ENCODE measurements at places on chromosomes 16 and 17. TPM values are rescaled to one million over a fixed set of nuclear protein-coding genes. Genes with fewer than 3 reads are reported as not detected.

GLOD4 gene
- 121 TPM for total RNA-seq

HBA1 gene
- not detected for total RNA-seq

RRN3 gene
- total RNA-seq, result 40.3 TPM

FAM222B gene
- 37.7 TPM for total RNA-seq

CCDC200 gene
- not detected for total RNA-seq

KRTAP4-9 gene
- total RNA-seq, result not detected

ZNF624 gene
- 8.7 TPM for total RNA-seq

SAMD14 gene
- total RNA-seq, result 14.7 TPM

C16orf54 gene
- not detected for total RNA-seq

NPIPB2 gene
- 4.9 TPM for total RNA-seq

GRCh38 chr17:7466639-7467341, 12.6 kb downstream of the ZBTB4 start:
- no peak for DNase-seq

- no peak for DNase-seq
Measured at GRCh38 chr17:2800367-2800766, 4.1 kb downstream of the RAP1GAP2 start.

GRCh38 chr17:65243838-65244625, 106.9 kb downstream of the RGS9 start:
- no peak for DNase-seq

DNA sequence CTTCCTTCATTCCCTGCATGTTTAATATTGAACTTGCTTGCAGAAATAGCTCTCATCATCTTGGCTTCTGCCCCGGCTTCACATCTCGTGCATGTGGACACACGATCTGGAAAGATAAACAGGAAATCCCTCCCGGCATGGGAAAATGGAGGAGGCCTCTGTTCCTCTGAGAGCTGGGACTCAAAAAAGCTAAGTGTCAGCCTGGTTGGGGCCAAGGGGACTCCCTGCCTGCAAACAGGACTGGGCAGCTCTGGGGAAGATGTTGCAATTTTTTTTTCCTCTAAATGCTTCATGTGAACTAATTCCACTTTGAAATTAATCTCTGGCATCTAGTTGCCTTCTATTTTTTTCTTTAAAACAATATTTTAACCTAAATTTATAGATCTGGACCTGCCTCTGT, 24.8 kb downstream of the ITPRIPL2 start:
- DNase-seq, result no peak

GRCh38 chr17:11495613-11496012, 102.7 kb upstream of the DNAH9 start:
- no peak for DNase-seq

DNA sequence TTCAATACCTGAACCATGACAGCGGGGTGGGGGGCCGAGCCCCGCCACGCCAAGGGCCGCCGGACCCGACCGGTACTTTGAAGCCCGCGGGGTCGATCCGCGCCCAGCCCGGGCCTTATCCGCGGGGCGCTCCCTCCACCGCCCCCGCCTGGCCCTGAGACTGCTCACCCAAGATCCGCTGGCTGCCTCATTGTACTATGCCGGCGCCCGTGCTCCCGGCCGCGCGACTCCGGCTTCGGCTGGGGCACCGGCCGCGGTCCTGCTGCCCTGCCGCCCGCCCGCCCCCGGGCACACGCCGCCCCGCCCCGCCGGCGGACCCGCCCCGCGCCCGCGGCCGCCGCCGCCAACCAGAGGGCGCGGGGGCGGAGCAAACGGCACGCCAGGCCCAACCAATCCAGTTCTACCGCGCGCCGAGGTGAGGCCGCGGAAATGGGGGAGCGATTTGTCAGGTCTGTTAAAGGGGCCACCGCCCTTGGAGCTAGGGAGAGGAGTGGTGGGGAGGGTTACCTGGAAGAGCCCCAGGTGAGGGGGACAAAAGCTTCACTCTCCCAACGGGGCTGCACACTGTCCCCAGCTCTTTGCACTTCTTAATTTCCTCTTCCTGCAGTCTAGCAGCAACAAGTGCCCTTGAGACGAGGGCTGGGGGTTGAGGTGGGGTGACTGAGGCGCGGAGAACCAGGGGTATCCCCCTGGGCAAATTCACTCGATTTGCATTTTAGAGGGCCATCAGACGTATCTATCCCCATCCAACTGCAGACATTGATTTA, at the start of gene TEX2:
TEX2 (minus strand) TSS at position 261 of the 767 bp plus-strand sequence. CDS start 49,043 bp downstream, outside the sequence.
- DNase-seq, result peak; percentile 49

- DNase-seq, result no peak
Measured at GRCh38 chr17:40608061-40608581, 39.5 kb downstream of the SMARCE1 start.

DNA sequence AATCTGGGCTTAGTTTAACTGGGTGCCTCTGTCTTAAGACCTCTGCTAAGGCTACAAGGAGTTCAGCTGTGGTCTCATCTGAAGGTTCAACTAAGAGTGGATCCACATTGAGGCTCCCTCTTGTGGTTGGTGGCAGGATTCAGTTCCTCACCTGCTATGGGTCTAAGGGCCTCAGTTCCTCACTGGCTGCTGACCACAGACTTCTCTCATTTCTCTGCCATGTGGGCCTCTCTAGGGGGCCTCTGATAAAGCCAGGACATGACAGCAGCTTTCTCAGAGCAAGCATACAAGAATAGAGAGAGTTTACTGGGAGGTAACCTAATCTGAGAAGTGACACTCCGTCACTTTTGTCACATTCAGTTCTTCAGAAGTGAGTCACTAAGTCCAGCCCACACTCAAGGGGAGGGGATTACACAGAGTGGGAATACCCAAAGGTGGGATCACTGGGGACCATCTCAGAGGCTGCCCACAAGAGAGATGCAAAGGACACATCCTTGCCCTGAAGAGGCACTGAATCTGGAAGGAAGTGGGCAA, 19.2 kb upstream of the ABAT start:
- no peak for DNase-seq

- DNase-seq, result no peak
Measured at GRCh38 chr17:79845601-79845949, 6.3 kb upstream of the CBX4 start.

GRCh38 chr17:6498901-6499540, 54.8 kb downstream of the PIMREG start:
- no peak for DNase-seq

GRCh38 chr16:49338611-49339265, 34.9 kb upstream of the C16orf78 start:
- no peak for DNase-seq

DNA sequence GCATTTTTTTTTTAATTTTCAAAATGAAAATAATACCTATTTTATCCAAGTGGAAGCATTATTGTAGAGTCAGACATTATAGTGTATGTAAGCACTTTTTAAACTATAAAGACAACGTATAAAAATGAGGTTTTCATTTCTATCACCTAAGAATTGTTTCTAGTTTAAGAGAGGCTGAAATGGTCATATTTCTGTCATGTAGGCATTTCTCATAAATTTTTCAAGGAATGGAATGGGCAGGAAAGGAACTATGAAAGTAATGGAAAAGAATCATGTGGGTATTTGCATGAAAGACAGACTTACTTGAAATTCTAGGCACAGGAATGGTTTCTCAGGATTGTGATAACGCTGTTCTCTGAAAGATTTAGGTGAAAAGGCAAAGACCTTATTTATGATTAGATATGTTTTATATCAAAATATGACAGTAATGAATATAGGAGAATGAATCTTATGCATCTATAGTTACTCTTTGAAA, 67.4 kb downstream of the PPM1E start:
- no peak for DNase-seq

DNA sequence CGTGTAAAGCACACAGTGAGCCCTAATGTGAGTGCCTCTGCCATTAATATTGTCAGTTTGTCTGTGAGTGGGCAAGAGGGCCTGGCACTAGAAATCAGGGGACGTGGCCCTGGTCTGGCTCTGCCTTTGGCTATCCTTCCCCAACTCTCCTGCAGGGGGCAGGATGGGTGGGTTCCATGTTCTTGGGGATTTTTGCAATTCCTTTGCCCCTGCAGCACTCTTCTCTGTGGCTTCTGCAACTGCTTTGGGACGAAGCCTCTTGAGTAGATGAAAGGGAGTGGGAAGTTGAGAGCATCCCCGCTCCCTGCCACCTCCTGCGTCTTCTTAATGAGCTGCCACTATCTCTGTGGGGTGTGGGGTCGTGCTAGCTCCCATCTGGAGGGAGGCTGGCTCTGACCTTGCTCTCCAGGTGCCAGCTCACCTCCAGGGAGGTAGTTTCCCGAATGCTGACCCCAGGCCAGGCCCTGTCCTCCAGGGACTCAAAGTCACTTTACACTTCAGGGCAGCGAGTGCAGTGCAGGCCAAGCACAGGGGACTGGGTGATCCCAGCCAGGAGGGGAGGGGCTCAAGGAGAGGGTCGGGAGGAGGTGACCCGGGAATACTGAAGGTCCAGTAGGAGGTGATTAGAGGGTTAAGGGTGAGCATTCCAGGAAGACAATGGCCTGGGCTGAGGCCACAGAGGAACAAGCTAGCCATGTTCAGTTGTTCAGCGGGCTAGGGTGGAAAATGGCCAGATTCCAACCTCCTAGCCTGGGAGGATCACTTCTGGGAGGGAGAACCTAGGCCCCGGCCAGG, 121.0 kb upstream of the NLRP1 start:
- DNase-seq, result no peak

GRCh38 chr17:48985436-48986245, 11.5 kb upstream of the IGF2BP1 start:
- DNase-seq, result no peak

- no peak for DNase-seq
Measured at GRCh38 chr17:37720989-37721388, 23.9 kb downstream of the HNF1B start.

GRCh38 chr17:27158382-27158781, 135.5 kb upstream of the WSB1 start:
- DNase-seq, result no peak

GRCh38 chr16:28610595-28611191, 849 bp upstream of the SULT1A1 start:
- no peak for DNase-seq

DNA sequence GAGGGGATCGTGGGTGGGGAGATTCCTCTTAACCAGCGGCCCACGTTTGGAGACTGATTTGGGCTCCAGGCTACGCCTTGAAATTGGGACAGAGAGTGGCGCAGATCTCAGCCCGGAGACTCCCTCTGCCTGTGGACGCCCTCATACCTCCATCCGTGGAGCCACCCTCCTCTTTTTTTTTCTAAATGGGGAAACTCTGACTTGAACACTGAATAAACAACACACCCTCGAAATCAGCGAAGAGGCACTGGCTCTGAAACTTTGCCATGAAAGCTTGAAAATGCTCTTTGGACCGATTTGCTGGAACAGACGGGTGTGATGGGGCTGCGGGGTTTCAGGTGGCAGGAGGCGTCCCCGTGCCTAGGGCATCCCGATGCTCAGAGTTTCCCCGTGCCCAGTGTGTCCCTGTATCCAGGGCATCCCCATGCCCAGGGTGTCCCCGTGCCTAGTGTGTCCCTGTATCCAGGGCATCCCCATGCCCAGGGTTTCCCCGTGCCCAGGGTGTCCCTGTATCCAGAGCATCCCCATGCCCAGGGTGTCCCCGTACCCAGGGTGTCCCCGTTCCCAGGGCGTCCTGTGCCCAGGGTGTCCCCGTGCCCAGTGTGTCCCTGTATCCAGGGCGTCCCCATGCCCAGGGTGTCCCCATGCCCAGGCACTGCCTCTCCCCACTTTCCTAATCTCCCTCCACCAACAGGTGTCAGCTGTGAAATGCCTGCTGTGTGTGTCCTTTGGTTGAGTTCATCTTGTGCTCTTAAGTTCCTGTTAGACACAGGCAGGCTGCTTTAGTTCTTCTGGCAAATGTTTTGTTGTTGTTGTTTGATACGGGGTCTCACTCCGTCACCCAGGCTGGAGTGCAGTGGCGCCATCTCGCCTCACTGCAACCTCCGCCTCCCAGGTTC, 187.0 kb downstream of the SEC14L1 start:
- DNase-seq, result no peak

- no peak for DNase-seq
Measured at GRCh38 chr16:14362774-14363371, 267.2 kb downstream of the PARN start.

- no peak for DNase-seq
Measured at GRCh38 chr17:83010206-83011200, 68.9 kb upstream of the METRNL start.

- DNase-seq, result no peak
Measured at GRCh38 chr17:55420776-55421178, 858 bp downstream of the MMD start.

DNA sequence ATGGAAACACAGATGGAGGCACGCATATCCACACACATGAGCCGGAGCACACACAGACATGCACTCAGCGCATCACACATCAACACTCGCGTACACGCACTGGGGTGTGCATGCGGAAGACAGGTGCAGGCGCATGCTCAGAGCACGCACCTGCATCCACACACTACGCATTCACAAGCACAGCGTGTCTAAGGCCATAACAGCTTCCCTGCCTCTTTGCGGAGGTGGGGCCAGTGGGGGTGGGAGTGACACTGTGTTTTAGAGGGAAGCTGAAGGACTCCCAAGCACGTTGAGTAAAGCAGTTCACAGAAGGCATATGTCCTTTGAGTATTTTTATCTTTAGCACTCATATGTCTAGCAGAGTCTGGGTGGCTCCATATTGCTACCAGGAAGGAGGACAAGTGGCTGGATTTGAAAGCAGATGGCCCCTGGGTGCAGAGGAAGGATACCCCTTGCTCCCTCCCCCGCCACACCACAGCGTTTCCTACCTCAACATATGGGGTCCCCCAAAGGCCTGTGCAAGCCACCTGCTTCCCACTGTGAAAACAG, 68.6 kb upstream of the TOB1 start:
- no peak for DNase-seq

DNA sequence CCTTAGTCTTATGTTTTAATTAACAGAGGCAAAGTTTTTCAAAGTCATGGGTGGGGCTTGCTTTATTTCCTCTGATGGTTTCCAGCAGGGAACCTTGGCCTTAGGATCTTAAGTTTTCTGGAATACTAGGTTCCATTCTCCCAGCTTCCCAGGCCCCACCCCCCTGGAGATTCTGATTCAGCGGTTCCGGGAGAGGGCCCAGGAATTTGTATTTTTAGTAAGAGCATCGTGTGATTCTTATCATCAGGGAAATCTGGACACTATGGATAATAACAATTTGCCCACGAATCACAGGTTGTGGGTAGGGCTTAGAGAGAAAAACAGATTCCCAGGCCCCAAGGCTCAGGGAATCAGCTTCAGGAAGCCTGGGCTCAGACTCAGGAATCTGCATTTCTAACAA, 263.6 kb downstream of the NTN1 start:
- no peak for DNase-seq

DNA sequence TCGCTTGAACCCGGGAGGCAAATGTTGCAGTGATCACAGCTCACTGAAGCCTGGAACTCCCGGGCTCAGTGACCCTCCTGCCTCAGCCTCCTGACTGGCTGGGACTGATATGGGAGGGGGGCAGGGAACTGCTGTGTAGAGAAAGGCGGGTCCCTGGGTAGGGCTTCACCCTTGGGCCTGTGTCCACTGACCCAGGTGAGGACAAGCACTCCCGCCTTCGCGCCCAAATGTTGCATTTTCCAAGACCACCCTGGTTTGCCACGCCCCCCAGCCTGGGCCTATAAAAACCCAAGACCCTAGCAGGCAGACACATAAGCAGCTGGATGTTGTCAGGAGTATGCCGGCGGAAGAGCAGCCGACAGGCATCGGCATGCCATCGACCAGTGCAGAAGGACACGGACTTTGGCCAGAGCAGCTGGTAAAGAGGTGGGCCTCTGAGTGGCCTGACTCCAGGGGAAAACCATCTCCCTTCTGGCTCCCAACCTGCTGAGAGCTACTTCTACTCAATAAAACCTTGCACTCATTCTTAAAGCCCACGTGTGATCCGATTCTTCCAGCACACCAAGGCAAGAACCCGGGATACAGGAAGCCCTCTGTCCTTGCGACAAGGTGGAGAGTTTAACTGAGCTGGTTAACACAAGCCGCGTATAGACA, 19.1 kb downstream of the SMYD4 start:
- DNase-seq, result no peak
